ENCODE measurements at places on chromosomes 7 and 10. TPM values are rescaled to one million over a fixed set of nuclear protein-coding genes. Genes with fewer than 3 reads are reported as not detected.

The CYP3A5 gene
- not detected for total RNA-seq

The GIMAP1 gene
- total RNA-seq = 10.4 TPM

The TBC1D12 gene
- 16.8 TPM for total RNA-seq

The DNAJC9 gene
- total RNA-seq = 59.7 TPM

The RNF32 gene
- total RNA-seq = 0.29 TPM

Data from thoracic aorta endothelial cell (primary cell).